ENCODE measurements at places on chromosomes 11 and 22. TPM values are rescaled to one million over a fixed set of nuclear protein-coding genes. Genes with fewer than 3 reads are reported as not detected.

The APOA5 gene
- total RNA-seq: 0.05 TPM

The CRY2 gene
- total RNA-seq: 9.9 TPM

GRCh38 chr11:125157953-125158680, 6.4 kb upstream of the PKNOX2 start:
- no peaks in the 10 kb centered on the region for H3K36me3 ChIP-seq
- no peaks in the 10 kb centered on the region for H3K4me1 ChIP-seq
- no peak for DNase-seq
- no peak overlapping the region for H3K27ac ChIP-seq

DNA sequence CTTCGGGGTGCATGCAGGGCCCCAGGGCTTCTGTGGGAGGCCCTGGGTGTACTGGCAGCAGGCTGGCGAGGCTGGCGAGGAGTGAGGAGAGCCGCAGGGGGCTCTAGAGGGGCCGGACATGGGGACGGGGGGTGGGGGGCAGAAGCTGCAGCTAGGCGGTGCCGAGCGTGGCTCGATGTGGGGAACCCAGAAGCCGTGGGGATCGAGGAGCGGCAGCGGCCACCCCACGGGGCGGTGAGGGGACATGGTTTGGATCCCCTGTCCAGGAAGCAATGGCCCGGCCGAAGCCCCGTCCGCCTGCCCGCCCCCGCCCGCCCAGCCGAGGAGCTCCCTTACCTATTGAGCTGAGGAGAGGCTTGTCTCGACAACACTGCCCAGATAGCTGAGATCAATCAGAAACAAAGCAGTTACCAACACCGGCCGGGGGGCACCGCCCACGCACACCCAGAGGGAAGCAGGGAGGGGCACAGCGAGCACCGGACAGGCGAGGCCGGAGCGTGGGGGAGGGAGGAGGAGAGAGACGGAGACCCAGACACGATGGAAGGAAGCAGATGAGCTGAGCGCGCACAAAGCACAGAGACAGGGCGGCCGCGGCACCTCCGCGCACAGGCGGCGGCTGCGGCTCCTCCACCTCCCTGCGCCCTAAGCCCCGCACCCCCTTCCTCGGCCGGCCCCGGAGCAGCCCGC, 38.7 kb downstream of the IGSF9B start:
- no peaks in the 10 kb centered on the region for H3K4me1 ChIP-seq
- H3K36me3 ChIP-seq: peaks cover 5% of the 10 kb centered on the region
- no peak overlapping the region for H3K4me3 ChIP-seq

- H3K27me3 ChIP-seq: no peaks in the 10 kb centered on the region
- H3K4me1 ChIP-seq: no peaks in the 10 kb centered on the region
- no peak for DNase-seq
Measured at GRCh38 chr11:63592975-63593395, 21.2 kb downstream of the PLAAT3 start.

DNA sequence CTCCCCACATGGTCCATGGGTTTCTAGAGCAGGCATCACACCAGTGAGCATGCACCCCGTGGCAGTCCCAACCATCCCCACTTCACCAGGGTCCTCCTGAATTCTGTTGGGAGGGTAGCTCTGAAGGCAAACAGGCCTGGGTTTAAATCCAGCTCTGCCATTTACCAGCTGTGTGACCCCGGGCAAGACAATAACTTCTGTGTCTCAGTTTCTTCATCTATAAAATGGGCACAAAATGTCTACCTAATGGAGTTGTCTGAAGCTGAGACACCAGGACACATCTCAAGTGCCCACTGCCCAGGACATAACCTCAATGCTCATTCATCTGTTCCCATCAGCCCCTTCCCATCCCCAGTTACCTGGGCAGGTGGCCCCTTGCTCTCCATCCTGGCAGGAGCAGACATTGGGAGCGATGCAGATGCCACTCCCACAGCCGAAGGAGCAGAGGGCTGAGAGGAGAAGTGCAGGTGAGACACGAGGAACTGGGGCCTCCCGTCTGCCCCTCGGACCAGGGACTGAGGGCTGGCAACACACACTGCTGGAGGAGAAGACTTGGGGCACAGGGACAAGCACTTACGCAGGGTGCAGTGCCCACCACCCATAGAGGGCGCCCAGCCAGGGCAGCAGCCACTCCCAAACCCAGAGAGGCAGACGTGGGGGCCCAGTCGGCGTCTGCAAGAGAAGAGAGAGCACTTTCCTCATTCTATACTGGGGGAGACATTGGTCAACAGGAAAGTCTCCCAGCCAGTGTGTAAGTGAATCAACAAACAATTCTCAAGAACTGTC, 4.0 kb downstream of the VWCE start:
- H3K4me3 ChIP-seq: no peak overlapping the region
- peaks cover 17% of the 10 kb centered on the region for H3K27me3 ChIP-seq
- H3K4me1 ChIP-seq: peaks cover 20% of the 10 kb centered on the region
- H3K36me3 ChIP-seq: peaks cover 2% of the 10 kb centered on the region
- H3K27ac ChIP-seq: no peak overlapping the region

DNA sequence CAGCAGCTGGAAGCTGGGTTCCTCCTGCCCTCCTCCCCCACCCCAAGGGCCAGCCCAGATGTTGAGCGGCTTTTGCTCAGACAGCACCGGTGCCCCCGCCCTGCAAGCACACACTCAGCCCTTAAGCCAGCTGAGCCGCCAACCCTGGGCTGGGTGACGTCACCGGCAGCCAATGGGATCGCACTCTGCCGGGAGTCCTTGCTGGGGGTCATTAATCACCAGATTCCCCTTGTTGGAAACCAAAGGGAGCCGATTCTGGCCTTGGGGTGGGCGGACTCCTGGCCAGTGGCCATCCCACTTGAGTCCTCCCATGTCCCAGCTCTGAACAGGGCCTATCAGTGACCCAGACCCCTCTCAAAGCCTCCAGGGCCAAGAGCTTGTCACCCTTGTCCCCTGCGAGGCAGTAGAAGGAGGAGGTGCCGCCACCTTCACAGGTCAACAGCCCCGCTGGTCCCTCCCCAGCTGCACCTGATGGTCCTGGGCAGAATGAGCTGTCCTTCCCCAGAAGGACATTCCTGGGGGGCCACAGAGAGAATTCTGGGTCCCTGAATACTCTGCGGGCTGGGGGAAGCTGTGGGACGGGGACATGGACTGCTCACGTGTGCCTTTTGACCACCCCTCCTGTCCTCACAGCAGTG, 7.4 kb downstream of the DUSP8 start:
- H3K27me3 ChIP-seq: peaks cover 5% of the 10 kb centered on the region
- H3K27ac ChIP-seq: no peak overlapping the region
- no peak for DNase-seq
- H3K4me3 ChIP-seq: no peak overlapping the region
- no peaks in the 10 kb centered on the region for H3K4me1 ChIP-seq
- H3K36me3 ChIP-seq: no peaks in the 10 kb centered on the region

DNA sequence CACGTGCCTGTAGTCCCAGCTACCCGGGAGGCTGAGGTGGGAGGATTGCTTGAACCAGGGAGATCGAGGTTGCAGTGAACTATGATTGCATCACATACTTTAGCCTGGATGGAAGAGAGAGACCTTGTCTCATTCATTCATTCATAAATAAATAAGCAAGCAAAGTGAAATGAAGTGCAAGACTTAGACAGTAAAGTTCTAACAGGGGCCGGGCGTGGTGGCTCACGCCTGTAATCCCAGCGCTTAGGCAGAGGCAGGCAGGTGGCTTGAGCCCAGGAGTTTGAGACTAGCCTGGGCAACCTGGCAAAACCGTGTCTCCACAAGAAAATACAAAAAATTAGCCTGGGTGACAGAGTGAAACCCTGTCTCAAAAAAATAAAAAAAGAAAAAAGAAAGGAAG, 1.6 kb upstream of the ZNF280A start:
- H3K27ac ChIP-seq: no peak overlapping the region
- H3K27me3 ChIP-seq: no peaks in the 10 kb centered on the region
- H3K36me3 ChIP-seq: no peaks in the 10 kb centered on the region
- no peak overlapping the region for H3K4me3 ChIP-seq

GRCh38 chr11:122883646-122883979, 1.1 kb downstream of the JHY start:
- no peak for DNase-seq
- H3K27me3 ChIP-seq: peaks cover 4% of the 10 kb centered on the region
- H3K27ac ChIP-seq: peak overlapping the region; percentile 59
- peaks cover 6% of the 10 kb centered on the region for H3K4me1 ChIP-seq
- H3K36me3 ChIP-seq: no peaks in the 10 kb centered on the region
- peak overlapping the region; percentile 64 for H3K4me3 ChIP-seq

DNA sequence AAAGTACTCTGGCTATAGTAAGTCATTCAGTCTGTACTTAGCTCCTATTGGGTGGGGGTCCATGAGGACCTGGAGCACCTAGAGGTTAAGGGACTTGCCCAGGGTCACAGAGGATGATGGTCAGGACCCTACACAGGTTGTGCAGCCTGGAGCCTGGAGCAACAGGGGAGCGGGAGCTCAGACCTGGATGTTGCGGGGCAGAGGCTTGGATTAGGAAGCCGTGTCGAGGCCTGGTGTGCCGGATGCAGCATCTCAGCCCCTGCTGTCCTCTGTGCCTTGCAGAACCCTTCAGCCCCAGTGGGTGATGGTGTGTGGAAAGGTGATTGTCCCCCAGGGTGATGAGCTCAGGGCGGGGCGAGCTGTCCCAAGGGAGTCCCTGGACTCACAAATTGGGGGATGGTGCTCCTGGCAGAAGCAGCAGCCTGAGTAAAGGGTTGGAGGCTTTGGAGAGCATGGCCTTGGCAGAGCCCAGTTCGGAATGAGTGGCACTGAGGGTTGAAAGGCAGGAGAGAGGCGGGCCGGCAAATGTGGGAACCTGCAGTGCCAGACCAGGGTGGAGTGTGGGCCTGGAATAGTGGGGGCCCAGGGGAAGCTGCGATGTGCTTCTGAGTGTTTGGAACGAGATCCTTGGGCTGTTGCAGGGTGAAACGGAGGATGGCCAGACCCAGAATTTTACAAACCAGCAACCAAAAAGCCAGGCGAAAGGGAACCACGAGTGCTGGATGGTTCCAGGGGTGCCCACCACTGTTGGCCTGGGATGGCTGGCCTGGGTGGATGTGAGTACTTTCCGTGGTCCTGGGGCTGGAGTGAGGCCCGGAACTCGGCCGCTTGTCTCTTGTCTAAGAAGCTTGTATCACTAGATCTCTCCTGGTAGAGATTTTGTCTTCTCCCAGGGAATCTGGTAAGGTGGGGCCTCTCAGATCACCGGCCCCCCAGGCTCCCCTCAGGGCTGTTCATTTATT, 2.9 kb downstream of the TPCN2 start:
- peaks cover 6% of the 10 kb centered on the region for H3K36me3 ChIP-seq
- DNase-seq: no peak
- H3K27me3 ChIP-seq: no peaks in the 10 kb centered on the region
- no peak overlapping the region for H3K4me3 ChIP-seq
- peaks cover 21% of the 10 kb centered on the region for H3K4me1 ChIP-seq

DNA sequence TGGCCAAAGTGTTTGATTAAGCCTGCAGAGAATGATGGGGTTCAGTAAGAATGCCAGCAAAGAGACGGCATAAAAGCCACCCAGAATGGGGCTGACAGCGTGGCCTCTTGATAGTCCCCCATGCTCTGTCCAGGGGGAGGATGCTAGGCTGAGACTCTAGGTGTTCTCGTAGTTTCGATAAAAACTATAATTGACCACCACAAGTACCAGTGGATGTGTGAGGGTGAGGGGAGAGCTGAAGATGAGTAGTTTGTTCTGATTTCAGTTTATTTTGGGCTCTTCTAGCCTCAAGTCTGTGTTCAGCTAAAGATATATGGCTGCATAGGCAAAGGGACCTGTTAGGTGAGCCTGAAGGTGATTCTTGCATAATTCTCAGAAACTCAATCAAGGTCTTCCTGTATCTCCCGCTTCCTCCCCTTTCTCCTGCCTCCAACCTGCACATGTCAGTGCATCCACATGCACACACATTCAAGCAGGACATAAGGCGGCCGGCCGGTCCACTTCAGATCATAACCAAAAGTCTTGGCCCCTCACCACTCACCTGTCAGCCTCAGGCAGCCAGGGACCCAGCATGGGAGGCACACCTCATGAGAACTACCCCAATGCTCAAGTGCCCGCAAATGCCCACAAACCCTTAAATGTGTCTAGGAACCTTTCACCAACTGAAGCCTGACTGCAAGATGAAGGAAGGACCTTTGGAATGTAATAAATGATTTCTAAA, 31.2 kb downstream of the FLI1 start:
- peak overlapping the region; percentile 93 for H3K27ac ChIP-seq
- peaks cover 100% of the 10 kb centered on the region for H3K4me1 ChIP-seq
- peaks cover 3% of the 10 kb centered on the region for H3K36me3 ChIP-seq
- DNase-seq: no peak
- H3K4me3 ChIP-seq: no peak overlapping the region
